ENCODE measurements at places on chromosomes 5 and 9.

- no peak for DNase-seq
These were observed 17.2 kb downstream of the FBXW11 start for GRCh38 chr5:171989276-171989675.

DNA sequence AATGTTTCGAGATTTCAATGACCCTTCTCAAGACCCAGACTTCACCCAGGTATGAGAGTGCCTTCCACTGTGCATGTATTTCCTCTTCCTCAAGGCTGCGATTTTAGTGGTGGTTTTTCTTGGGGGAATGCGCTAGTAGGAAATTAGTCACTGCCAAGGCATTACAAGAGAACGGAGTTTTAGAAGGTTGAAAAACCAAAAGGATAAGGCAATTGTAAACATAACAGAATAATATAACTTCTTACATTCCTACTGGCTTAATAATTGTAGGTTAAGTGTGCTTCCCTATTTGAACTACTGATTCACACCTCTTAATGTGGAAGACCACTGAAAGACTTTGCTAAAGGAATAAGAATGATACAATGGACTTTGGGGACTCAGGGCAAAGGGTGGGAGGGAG lies 38.9 kb downstream of the ACO1 start:
- no peak for DNase-seq

DNA sequence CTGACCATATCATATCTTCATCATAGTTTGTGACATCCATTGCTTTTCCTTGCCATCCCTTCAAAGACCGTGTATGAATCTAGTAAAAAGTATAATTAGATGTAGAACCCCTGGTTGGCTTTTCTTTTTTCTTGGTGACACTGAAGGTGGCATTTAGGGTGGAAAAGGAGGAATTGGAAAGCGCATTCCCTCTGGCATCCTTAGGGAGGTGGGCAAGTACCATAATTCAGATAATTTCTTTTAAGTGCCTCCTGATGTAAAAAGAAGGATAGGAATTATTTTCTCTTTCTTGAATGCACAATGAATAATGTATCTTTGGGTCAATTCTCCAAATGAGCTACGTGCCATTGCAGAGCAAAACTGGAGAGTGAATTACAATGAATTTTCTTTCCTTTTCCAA lies 73.2 kb upstream of the SMARCA2 start:
- no peak for DNase-seq

DNA sequence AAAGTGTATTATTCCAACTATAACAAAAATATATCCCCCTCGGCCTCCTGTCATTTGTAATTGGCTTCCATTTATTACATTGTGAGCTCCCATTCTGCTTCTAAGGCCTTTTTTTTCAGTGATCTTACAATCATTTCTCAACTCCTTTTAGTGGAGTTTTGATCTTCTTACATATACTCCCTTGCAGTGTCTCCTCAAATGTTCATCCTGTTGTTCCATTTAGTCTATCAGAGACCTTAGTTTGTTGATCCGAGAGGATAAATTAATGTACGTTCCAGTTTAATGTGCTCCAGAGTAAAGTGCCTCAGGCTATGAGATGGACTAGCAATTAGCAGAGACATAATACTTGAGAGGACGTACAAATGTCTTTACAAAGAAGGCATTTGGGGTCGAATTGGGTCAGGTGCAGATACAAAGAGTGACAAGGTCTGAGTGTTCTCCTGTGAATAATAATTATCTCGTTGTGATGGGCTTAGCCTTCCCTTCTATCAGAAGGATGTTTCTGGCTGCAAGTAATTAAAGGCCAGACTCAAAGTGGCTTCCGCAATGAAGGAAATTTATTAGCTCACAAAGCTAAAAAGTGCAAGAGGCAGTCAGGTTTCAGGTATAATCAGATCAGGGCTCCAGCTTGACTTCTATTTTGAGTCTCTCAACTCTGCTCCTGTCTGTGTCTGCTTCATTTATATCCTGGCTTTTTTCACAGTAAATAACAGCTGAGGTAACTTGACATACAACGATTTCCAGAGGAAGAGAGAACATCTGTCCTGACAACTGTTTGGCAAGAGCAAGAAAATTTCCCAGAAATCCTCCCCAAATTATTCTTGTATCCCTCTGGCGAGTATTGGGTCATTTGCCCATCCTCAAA lies 30.1 kb downstream of the ARRDC3 start:
- no peak for DNase-seq

DNA sequence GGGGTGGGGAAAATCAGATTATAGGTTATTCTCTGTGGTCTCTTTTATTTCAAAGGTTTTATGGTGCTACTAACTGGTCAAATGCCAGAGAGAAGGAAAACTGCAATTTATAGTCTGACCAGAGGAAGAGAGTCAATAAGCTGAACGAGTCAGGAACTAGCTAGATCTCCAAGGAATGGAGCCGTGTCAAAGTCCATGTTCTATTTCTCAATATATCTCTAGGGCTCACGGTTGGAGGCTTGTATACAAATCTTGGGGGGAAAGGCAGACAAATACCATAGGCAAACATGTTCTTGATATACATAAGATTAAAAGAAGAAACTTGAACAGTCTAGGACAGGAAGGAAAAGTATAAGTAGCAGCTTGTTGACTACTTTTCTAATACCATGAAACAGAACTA lies 627.1 kb downstream of the PDE4D start:
- DNase-seq: no peak

DNA sequence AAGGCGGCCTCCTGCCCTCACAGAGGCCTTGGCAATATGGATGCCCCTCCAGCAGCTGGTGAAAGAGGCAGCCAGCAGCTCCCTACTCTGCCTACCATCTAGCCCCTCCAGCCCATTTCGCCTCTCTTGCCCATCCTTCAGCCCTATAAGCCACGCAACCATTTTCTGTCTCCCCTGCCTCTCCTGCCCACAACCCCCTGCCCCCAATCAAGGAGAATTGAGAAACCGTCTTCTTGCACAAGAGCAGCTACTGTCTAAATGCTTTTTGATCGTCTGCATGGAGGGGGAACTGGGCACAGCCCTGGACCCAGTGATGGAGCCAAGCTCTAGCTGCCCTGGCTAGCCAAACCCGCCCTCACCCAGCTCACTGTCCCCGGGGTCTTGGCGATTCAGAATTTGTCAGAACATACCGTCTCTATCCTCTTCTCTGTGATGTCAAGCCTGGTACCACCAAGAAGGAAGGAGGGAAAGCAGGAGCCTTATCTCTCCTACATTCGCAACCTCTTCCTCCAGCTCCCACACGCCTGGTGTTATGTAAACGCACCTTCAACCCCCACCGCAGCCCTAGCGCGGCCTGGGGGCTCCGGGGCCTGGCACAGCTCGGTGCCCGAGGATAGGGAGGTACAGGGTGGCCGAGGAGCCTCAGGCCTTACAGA lies 1.2 kb downstream of the SPRY4 start:
- no peak for DNase-seq

DNA sequence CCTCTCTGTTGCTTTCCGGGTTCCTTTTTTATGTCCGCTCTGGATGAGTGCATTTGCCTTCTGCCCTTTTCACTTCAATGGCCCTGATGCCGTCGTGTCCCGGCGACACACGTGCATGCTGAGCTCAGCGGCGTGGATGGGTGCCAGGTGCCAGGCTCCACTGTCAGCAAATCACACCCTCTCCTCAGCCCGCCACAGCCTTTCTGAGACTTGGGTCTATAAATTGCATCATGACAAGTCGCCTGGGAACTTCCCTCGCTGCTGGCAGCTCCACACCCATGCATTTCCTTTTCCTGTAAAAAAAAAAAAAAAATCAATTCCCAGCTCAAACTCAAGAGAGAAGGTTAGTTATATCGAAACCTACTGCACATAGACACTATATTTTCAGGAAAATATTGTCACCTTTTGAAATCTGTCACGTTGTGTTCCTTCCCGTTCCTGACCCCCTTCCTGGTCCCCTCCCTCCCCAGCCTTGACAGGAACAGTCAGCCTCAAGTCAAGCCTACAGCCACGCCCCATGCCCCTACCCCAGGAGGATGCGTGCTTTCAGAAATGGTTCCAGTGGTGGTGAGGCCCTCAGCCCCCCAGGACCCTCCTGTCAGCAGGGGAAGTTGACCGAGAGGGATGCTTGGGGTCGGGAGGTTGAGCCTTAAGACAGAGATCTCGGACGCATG lies 110.3 kb upstream of the PTCH1 start:
- DNase-seq: peak; percentile 63

GRCh38 chr5:374631-375335 lies 53.3 kb downstream of the AHRR start:
- peak; percentile 21 for DNase-seq

Data from stimulated activated CD4-positive, alpha-beta T cell treated with anti-CD3 and anti-CD28 coated beads, Interleukin-2, amount 100 ng/mL, for 24 hours (primary cell).